ENCODE measurements at places on chromosomes 2 and 18.
A peak's percentile ranks its signal among the peaks of the same experiment; 100 is the strongest.

- DNase-seq, result no peak
These were observed 239.1 kb downstream of the TSN start for GRCh38 chr2:121994238-121995206.

- peak; percentile 94 for DNase-seq
These were observed 103.9 kb upstream of the HS6ST1 start for GRCh38 chr2:128422571-128422970.

GRCh38 chr18:30469091-30469490 is 573.5 kb downstream of the DSC3 start:
- no peak for DNase-seq

- DNase-seq, result peak; percentile 33
These were observed 150.6 kb downstream of the RTN4 start for GRCh38 chr2:54899576-54900200.

DNA sequence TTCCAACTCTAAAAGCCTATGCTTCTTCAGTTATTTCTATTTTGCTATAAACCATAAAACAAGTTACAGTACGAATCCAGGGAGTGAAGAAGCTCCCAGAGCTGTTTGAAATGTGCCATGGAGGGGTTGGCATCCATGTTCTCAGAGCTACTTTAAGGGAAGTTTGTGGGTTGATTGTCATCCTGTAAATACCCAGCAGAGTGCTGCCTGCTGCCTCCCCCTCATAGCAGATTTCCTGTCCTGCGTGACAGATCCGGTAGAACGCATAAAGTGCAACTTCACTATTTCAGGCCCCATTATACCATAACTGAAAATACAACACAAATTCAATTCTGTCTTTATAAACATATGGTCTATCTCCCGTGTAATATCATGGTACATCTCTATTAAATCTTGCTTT is 114.4 kb downstream of the CTNNA2 start:
- no peak for DNase-seq

GRCh38 chr18:62368100-62368499 is 43.0 kb downstream of the TNFRSF11A start:
- DNase-seq, result no peak

- DNase-seq, result no peak
These were observed 47.7 kb upstream of the EML6 start for GRCh38 chr2:54675738-54676137.

GRCh38 chr18:79523206-79523735 is 127.5 kb downstream of the NFATC1 start:
- no peak for DNase-seq
